ENCODE measurements at places on chromosomes 3 and 15.

DNA sequence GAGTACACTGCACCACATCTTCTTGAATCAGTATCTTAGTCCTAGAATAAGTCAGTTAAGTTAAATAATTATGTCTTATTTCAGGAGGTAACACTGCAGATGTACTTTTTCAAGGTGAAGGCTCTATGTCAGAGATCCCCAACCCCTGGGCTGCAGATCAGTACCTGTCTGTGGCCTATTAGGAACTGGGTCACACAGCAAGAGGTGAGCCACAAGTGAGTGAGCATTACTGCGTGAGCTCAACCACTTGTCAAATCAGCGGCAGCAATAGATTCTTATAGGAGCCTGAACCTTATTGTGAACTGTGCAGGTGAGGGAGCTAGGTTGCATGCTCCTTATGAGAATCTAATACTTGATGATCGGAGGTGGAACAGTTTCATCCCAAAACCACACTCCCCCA lies 851.9 kb upstream of the ALCAM start:
- DNase-seq, result no peak

GRCh38 chr15:66224946-66225345 lies 28.6 kb downstream of the MEGF11 start:
- no peak for DNase-seq

DNA sequence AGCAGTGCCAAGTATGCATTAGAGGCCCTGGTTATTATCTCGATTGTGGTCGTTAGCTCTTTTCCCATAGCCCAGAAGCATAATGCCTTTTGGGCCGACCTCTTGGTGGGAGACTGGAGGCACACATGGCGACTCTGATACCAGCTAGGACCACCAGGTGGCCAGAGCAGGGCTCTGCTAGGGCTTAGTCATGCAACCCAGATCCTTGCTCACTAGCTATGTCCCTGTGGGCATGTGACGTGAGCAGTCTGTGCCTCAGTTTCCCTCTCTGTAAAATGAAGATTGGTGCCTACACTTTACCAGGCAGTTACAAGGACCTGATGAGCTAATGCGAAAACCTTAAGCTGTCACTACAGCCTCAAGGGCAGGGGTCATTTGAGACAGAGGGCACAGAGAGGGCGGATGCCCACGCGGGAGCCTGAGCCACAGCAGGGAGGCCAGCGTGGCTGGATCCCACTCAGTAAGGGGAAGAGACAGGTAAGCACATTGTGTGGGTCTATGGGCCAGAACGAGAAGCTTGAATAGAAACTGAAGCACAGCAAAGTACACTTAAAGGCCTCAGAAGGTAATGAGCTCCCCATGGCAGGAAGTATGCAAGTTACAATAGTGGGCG lies 8.8 kb downstream of the KLF15 start:
- no peak for DNase-seq

DNA sequence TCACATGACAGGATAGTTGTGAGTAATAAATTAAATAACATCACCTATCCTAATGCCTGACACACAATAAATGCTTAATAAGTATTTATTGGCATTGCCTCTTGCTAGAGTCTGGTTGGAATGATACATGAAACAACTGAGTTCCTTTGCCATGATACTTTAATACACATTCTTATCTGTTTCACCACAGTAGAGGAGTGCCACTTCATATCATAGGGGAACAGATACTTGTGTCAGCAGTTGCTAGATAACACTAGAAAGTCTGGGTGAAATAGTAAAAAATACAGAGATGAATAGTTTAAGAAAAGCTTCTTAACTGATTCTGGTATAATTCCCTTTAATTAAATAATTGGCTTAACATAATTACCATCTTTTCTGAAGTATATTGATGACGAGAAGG lies 380.0 kb upstream of the GOLIM4 start:
- no peak for DNase-seq

GRCh38 chr15:69524296-69524695 lies 71.7 kb downstream of the RPLP1 start:
- no peak for DNase-seq

DNA sequence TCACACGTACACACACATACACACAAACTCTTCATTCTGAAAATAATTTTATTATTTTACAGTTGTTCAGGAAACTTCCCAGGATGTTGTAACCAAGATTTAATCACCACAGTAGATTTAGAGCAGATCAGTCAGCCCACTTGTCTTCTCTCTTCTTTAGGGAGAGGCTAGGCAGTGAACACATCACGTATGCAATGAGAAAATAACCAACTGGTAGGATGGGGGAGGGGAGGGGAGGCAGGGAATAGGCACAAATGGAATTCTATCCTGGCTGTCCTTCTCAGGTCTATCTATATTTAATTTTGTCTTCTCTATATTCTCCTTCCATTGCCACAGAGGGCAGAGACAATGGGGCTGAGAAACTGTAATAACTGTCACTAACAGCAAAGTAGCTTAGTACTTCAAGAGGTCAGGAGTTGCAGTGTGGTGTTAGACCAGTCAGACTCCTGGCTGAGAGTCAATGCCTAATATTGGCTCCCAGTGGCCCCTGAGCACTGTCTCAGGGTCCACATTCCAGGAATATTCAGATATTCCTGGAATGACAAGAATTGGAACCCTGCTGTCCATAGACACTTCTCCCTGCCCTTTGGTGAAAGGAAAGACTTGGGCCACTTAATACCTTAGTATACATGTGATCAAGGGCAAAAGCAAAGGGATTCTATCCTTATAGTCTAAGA lies 2.6 kb upstream of the HCLS1 start:
- no peak for DNase-seq

- no peak for DNase-seq
Measured at GRCh38 chr3:37457378-37458065, 283.1 kb upstream of the LRRFIP2 start.
